ENCODE measurements at places on chromosomes 7 and 10.

- DNase-seq: no peak
These were observed 74.9 kb downstream of the TES start for GRCh38 chr7:116285252-116285651.

- DNase-seq: no peak
These were observed 33.7 kb upstream of the TMEM26 start for GRCh38 chr10:61486738-61487396.

GRCh38 chr10:60870416-60870728, 73.6 kb downstream of the RHOBTB1 start:
- DNase-seq: no peak

- DNase-seq: no peak
These were observed 90.8 kb downstream of the NRF1 start for GRCh38 chr7:129702316-129702715.

DNA sequence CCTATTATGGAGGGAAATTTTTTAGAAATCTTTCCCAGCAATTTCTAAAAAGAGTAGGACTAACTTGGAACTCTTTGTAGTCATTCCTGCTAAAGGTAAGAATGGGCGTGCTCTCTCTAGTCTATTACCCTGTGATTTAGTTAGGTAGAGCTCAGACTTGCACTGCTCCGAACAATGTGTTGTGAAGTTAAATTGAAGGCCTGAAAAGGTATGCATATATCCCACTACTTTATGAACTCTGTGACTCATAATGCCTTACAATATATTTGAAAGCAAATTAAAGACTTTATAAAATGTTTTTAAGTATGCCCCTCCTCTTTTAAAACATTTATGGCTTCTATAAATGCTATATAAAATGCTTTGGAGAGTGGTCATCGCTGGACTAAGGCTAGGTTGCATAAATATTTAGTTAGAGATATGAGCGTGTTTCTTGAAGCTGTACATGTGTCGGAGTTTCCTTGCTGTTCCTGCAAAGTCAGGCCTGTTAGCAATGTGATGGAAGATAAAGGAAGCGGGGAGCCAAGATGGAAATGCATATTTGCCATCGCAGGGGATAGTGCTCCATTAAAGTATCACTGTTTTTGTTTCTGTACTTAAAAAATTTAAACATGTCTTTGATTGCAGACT, 761.4 kb downstream of the LRMDA start:
- no peak for DNase-seq

- no peak for DNase-seq
These were observed 810.2 kb downstream of the CNTNAP2 start for GRCh38 chr7:146926841-146927240.

DNA sequence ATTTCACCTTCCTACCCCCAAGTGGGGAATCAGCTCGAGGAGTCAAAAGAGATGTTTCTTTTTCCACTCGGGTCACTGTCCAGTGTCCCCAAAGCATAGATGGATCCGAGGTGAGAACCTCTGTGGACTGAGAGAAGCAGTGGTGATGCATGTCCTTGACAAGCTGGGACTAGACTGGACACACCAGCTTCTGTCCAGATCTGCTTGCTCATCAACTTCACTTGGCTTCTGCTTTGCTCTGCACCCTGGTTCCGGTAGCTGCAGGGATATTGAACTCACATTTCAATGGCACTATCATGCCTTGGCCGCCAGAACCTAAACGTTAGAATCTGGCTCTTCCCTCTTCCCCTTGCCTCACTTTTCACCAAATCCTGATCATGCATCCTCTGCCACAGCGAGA, 50.3 kb upstream of the CXCL12 start:
- no peak for DNase-seq

- no peak for DNase-seq
These were observed 1005.3 kb upstream of the POT1 start for GRCh38 chr7:125934955-125935354.

DNA sequence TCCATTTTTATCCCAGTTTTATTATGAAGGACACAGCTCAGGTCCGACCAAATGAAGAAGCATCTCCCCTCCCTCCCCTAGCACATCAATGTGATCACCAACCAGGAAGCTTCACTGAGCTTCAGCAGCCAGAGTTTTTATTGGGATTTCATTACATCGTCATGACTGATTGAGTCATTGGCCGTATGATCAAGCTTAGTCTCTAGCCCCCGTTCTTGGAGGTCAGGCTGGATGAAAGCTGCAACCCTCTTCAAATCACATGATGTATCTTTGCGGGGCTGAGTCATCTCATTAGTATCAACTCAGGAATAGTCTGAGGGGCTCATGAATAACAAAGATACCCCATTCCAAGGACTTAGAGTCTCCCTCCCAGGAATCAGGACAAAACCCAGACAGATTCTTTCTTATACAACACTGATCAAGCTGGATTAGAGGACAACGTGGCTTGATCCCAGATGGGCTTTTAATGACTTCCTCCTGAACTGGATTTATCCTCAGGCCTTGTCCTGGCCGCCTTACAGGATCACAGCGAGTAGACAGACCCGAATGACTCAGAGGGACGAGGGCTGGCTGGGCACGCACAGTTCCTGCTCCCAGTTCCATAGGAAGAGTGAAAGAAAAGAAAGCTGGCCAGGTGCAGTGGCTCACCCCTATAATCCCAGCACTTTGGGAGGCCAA, 14.5 kb downstream of the LIMK1 start:
- DNase-seq: no peak

DNA sequence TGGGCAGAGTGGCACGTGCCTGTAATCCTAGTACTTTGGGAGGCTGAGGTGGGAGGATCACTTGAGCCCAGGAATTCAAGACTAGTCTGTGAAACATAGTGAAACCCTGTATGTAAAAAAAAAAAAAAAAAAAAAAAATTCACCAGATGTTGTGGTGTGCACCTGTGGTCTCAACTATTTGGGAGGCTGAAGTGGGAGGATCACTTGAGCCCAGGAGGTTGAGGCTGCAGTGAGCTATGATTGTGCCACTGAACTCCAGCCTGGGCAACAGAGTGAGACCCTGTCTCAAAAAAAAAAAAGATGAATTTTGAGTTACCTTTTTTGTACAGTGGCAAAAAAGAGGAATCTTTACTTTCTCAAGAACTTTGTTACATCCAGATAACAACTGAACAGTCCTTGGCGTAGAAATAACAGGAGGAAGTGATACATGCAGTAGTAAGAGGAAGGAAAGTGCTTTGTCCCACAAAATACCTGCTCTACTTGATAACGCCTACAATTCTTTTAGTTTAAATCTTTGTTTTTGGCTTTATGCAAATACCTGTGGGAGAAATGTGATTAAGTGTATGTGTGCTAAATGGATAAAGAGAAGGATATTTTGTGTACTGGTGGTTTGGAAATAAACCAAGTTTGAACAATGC, 29.3 kb downstream of the SPAG6 start:
- DNase-seq: no peak

DNA sequence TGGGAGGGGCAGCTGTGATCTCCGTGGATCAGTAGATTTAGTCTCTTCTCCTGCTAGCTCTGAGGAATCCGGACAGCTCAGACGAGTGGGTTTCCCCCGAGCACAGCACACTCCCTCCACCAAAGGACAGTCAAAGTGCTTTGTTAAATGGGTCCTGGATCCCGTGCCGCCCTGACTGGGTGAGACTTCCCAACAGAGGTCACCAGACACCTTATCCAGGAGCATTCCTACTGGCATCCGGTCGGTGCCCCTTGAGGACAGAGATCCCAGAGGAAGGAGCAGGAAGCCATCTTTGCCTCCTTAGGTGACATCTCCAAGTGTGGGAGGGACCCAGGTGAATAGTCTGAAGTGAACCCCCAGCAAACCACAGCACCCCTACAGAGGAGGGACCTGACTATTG, 1148.9 kb downstream of the CNTNAP2 start:
- no peak for DNase-seq

- no peak for DNase-seq
These were observed 43.4 kb upstream of the PPP2R2D start for GRCh38 chr10:131857156-131858117.

- no peak for DNase-seq
These were observed 26.7 kb upstream of the CDCA7L start for GRCh38 chr7:21972397-21972784.

DNA sequence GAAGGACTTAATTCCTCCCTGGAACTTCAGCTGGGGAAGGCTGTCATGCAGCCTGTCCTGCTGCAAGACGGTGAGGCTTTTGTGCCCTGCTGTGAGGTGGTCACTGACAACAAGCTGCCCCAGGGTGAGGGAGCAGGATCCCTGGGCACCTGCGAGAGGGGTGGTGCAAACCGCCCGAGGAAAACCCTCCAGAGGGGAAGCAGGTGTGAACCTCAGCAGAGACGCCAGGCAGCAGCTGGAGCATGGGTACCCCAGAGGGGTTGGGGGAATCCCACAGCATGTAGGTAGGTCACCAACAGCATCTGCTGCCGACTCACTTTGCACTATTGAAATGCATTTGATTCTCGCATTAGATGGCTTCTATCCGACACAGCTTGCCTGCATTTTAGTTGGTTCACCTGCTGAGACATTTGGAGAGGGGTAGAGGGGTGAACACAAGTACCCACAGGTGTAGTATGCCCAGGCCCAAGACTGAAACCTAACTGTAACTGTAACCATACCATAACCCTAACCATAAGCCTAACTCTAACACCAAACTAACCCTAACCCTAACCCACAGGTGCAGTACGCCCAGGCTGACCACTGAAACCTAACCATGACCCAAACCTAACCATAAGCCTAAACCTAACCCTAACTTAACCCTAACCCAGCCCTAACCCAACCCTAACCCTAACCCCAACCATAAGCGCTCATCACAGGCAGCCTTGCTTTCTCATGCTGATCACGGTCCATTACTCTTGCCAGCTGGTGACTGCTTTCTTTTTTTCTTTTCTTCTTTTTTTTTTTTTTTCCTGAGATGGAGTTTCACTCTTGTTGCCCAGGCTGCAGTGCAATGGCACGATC, 85.9 kb downstream of the ELFN1 start:
- DNase-seq: no peak

DNA sequence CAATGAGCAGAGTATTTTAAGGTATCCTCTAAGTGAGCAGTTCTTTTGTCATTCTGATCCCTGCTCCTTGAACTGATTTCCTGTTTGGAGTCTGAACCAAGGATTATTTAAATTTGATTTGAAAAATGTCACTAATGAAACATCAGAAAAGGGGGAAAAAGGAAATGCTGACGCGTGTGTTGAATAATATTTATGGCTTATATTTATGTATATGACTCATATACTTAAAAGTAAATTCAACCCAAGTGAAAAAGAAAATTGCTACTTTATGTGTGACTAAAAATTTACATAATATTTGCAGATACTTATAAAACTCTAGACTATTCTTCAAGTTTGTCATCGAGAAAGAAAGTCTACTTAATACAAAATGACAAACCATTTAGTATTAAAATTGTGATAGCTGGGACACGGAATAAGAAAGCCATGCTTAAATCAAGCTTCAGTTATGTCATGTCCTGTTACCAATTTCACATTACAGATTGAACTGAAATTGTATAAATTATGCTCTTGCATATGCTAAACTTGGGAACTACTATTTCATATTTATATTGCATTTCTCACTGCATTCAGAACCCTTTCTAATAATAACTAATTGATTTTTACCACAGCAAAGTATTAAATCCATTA, 649.9 kb downstream of the MAGI2 start:
- no peak for DNase-seq

GRCh38 chr7:143510854-143511592, 33.4 kb downstream of the TAS2R41 start:
- DNase-seq: no peak

DNA sequence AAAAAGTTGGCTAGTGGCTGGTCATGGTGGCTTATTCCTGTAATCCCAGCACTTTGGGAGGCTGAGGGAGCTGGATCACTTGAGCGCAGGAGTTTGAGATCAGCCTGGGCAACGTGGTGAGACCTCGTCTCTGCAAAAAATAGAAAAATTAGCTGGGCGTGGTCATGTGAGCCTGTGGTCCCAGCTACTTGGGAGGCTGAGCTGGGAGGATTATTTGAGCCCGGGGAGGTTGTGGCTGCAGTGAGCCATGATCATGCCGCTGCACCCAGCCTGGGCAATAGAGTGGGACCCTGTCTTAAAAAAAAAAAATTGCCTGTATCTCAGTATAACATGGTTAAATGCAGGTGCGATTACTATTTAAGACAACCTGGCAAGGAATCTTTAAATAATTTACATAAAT, 61.0 kb downstream of the ADD3 start:
- DNase-seq: no peak

DNA sequence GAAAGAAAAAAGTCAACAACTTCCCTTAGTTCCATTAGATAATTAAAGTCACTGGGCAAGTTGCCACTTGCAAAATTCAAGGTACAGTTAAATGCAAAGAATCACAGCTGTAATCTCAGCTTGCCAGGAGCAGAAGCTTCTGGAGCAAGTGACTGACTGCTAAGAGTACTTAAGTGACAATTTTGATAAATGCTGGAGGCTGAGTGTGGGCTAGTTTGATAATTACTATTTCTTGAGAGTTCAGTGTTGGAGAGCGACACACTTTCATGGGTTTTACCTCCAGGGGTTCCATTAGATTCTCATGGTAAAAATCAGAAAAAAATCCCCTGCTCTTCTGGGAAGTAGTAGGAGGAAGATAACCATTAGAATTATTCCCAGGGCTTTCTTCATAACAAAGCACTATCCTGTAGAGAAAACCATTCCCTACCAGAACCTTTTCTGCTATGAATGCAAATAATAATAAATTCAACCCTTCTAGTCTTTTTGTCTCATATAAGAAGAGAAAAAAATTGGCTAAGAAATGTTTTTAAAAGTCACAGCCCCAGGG, 486.3 kb downstream of the POM121L12 start:
- no peak for DNase-seq

DNA sequence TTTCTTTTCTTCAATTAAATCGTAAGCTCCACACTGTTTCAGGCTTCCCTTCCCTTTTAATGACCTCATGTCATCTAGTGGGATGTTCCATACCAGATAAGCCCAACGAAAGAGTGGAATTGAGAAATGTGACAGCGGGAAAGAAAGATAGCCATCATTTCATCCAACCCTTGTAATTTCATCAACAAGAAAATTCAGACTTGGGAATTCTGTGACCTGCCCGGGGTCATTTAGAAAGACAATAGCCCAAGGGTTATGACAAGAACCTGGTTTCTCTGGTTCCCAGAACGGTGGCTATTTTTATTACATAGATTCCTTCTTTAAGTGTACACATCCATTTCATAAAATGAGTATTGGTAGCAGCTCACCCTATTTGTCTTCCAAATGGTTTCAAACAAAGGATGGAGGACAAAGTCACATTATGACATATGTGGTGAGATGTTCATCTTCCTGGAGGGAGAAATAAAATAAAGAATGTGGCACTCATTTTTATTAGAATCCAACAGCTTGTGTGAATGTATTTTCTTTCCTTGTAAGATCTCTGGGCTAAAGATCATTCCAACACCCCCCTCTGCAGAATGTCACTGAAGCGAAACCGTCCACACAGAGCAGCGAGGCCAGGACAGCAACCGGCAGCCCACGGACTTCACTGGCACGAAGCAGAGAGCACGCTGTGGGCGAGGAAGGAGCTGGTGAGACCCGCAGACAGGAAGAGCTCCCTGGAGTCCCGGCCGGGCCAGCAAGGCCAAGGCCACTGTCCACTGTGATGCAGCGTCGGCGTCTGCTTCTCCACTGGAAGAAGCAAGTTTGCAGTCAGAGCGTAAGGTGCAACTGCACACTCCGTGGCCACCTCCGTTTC, 199.9 kb downstream of the KLF6 start:
- no peak for DNase-seq
